ENCODE measurements at places on chromosomes 7 and 10.
A peak's percentile ranks its signal among the peaks of the same experiment; 100 is the strongest.

- DNase-seq = no peak
Observed at GRCh38 chr7:99042957-99043356, 101.0 kb downstream of the SMURF1 start.

DNA sequence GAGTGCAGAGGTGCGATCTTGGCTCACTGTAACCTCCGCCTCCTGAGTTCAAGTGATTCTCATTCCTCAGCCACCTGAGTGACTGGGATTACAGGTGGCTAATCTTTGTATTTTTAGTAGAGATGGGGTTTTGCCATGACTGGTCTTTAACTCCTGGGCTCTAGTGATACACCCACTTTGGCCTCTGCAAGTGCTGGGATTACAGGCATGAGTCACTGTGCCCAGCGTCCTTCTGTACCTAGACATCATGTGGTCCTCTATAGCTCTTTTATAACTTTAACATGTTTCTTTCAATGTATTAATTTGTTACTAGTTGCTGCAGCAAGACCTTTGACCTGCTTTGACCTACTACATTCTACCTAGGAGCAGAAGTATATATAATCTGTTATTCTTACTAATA lies 38.7 kb upstream of the BICC1 start:
- no peak for DNase-seq

- no peak for DNase-seq
Observed at GRCh38 chr7:135620980-135621850, 41.1 kb upstream of the STMP1 start.

GRCh38 chr7:13835442-13835841 lies 154.0 kb downstream of the ETV1 start:
- no peak for DNase-seq

GRCh38 chr10:69091143-69091651 lies 3.3 kb downstream of the SRGN start:
- no peak for DNase-seq

- DNase-seq = no peak
Observed at GRCh38 chr7:136102881-136103280, 125.7 kb upstream of the MTPN start.

GRCh38 chr7:74258639-74259038 lies 4.4 kb upstream of the RFC2 start:
- no peak for DNase-seq

- DNase-seq = no peak
Observed at GRCh38 chr7:1092806-1093501, 5.0 kb downstream of the GPER1 start.

DNA sequence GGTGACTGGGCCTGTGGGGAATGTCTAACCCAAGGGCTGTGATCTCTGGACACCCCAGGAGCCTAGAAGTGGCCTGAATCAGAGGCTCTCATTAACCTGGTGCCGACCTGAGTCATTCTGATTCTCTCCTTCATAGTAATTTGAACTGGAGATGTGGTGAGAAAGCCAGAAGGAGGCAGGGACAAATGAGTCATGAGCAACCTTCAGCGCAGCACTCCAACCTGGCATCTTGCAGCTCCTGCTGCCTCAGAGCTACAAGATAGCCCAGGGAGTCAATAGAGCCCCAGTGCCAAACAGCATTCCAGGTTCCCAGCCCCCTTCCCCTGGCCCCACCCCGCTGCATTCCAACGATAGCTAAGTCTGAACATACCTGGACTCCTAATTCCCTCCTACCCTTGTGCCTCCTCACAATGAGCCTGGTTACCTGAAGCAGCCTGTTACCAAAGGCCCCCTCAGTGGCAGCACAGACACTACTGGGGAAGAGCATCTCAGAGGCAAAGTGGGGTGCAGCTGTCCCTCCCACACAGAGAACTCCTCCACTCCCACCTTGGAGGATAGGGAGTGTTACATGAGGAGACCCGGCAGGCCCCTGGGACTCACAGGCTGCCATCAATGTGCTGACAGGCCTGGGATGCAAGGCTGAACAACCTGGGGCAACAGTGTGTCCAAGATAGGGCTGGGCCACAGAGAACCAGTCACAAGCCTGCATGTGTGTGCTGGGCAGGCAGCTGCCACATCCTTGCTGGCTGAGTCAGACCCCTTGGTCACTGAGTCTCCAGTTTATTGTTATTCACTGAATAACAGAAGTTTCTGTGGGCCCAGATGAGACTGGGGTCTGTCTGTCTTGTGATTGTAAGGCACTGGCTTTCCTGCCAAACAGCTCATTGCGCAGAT lies 76.8 kb upstream of the LEP start:
- peak; percentile 40 for DNase-seq

GRCh38 chr10:52213321-52213752 lies 100.7 kb upstream of the DKK1 start:
- DNase-seq = no peak

- peak; percentile 89 for DNase-seq
Observed at GRCh38 chr10:133307776-133308420, 774 bp downstream of the TUBGCP2 start.

- DNase-seq = no peak
Observed at GRCh38 chr7:105698531-105698930, 117.2 kb upstream of the EFCAB10 start.

DNA sequence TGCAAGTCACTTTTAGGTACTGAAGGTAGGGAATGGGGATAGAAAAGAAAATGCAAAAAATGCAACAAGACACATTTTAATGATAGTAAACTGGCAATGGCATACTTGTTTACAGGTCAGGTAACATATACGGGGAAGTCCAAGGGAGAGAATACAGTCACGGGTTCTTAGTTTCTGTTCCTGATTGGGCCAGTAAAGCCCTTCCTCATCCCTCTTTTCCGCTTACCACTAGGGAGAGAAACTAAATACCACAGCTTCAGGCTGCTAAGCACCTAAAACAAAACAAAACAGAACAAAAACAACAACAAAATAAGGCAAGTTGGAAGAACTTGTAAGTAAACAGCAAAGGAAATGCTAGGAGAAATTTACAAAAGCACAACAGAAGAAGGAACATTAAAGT lies 65.2 kb upstream of the OGDHL start:
- DNase-seq = no peak

GRCh38 chr7:110766864-110767263 lies 324.1 kb upstream of the LRRN3 start:
- DNase-seq = no peak

GRCh38 chr10:104350127-104350635 lies 3.5 kb upstream of the CFAP58 start:
- no peak for DNase-seq

DNA sequence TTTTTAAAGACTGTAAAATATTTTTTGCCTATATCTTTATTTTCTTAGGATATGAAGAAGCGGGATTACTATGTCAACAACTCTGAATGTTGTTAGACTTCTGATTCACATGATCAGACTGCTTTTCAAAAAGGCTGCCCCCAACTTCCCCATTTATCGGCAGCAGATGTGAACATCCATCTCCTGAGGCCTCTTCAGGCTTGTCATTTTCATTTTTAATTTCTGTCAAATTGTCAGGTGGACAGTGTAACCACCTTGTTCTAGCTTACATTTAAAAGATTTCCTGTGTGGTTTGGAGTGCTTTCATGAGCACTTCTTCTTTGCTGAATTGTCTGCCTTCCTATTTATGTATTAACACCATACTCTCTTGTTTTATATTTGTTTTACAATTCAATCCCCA lies 78.8 kb upstream of the GSDME start:
- DNase-seq = peak; percentile 40

DNA sequence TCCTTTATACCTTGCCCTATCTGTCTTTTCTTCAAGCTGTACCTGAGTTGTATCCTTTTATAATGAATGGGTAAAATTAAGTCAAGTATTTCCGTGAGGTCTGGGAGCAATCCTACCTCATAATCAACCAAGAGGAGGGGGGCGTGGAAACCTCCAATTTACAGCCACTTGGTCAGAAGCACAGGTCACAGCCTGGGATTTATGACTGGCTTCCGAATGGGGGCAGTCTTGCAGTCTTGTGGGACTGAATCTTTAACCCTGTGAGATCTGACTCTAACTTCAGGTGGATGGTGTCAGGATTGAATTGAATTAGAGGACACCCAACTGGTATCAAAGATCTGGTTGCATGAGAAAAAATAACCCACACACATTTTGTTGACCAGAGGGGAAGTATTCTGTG lies 23.5 kb upstream of the KCNMA1 start:
- no peak for DNase-seq

DNA sequence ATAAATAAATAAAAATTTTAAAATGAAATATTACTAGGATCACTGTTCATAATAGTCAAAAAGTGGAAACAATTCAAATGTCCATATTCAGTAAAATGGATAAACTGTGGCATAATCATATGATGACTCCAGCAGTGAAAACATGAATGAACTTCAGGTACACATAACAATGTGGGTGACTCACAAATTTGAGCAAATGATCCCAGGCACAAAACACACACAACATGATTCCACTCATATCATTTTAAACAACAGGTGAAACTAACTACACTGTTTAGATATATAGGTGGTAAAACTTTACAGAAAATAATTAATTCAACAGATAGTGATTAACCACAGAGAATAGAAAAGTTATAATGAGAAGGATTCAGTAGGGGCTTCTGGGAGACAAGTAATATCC lies 14.7 kb upstream of the SAMD8 start:
- no peak for DNase-seq

GRCh38 chr10:110436554-110437350 lies 61.0 kb upstream of the DUSP5 start:
- no peak for DNase-seq

- no peak for DNase-seq
Observed at GRCh38 chr7:74010407-74010806, 17.6 kb upstream of the ELN start.

DNA sequence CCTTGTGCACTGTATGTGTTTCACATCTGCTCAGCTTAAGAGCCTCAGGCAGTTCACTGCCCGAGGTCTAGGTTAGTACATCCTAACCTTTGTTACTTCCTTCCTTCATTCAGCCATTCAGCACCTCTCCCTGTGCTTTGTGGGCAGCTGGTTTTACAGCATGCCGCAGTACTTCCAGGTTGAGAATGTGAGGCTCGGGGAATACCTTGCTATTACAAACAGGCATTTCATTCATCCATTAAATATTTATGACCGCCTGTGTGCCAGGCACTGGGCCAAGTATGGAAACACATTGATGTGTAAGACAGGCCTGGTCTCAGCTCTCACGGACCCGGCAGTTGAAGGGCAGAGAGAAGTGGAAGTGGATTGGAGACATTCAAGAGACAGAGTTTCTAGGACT lies 82.4 kb downstream of the SHH start:
- no peak for DNase-seq

- DNase-seq = no peak
Observed at GRCh38 chr7:74033372-74034311, 5.7 kb downstream of the ELN start.

DNA sequence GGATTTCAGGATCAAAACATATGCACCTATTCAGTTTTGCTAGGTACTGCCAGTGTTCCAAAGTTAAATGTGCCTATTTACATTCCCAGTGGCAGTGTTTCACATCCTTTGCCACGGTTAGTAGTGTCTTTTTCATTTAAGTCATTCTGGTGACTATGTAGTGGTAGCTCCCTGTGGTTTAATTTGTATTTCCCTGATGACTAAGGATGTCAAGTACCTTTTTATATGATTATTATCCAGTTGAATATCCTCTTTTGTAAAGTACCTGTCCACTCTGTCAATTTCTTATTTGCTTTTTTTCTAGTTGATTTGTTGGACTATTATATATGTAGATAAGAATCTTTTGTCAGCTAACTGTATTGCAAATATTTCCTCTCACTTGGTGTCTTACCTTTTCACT lies 45.1 kb downstream of the TMEM60 start:
- no peak for DNase-seq

DNA sequence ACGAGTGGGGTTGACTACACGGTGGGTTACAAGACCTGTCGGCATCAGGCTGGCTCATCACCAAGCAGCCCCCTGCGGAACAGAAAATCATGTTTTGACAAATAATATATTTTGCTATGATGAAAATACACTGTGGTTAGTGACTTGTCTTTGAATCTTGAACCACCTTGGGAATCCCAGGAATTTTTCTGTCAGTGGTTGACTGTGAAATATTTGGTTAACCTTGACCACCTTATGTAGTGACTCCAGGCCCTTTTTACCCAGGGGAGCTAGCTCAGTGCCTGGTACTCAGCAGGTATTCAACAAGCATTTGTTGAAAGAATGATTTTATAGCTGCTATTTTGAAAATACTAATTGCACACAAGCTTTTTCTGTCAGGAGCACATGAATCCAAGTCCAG lies 406.0 kb downstream of the PHF14 start:
- DNase-seq = no peak

DNA sequence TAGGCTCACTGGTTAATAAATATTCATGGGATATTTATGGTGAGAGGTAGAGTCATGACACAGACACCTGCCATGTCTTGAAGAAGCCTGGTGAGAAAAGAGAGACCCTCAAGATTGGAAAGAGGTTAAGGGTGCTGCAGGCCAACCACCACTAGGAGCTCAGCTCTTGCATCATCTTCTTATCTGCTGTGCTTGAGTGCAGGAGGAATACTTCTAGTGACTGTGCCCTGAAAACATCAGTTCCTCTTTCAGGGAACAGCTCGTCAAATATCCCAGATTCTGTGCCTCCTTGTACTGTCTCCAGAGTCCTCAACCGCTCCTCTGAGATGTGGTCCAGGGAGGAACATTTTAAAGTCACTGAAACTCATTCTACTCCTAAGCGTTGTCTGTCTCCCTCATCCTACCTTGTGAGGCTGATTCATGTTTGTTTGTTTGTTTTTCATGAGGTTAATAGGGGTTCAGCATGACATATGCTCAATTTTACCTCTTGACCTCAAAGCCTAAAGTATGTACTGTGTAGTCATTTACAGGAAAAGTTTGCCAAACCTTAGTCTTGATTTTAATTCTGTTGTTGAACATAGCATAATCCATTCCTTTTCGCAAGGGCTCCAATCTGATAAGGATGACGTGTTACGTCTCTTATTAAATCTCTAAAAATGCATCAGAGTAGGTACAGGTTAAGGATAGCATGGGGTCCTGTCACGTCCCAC lies 293.1 kb downstream of the C7orf25 start:
- DNase-seq = no peak

DNA sequence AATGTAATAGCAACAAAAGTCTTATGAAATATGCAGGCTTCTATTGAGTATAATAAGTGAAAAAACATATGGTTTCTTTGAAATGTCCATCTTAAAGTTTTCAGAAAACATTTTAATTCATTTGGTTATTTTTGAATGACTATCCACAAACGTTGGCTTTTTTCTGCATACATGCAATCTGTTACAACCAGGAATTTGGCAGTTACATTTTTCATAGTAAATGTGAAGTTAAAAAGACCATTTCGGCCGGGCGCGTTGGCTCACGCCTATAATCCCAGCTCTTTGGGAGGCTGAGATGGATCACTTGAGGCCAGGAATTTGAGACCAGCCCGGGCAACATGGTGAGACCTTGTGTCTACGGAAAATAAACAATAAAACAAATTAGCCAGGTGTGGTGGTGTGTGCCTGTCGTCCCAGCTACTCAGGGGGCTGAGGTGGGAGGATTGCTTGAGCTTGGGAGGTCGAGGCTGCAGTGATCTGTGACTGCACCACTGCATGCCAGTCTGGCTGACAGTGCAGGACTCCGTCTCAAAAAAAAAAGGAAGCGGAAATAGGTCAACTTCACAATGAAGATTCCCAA lies 73.9 kb upstream of the NMT2 start:
- no peak for DNase-seq
